ENCODE measurements at places on chromosomes 11 and 22.

GRCh38 chr22:19488884-19489843, 9.4 kb downstream of the CDC45 start:
- DNase-seq, result no peak

DNA sequence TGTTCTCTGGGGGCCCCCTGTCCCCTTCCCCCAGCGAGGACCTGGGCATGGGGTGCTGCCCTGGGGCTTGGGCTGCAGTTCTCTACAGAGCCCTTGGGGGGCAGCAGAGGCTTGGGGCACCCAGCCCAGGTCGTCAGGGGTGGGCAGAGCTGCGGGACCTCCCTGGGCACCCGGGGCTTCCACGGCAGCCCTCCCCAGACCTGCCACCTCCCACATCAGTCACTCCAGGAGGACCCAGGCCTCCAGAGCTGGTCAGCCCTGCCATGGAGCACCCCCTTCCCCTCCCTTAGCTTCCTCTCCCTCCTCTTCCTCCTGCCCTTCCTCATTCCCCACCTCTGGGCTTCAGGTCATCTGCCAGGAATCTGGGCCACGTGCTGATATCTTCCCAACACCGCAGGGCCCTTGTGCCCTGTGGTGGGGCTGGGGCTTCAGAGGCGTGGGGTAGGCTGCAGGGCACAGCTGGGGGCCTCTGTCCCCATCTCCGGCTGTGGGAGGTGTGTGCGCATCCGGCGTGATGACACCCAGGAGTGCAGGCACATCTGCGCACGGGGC, 5.8 kb downstream of the TSPAN4 start:
- DNase-seq, result no peak

GRCh38 chr11:73177380-73177777, 35.3 kb upstream of the FCHSD2 start:
- no peak for DNase-seq

GRCh38 chr11:13294771-13295579, 17.4 kb downstream of the BMAL1 start:
- DNase-seq, result no peak

GRCh38 chr11:120108785-120109168, 29.1 kb downstream of the TRIM29 start:
- DNase-seq, result no peak

DNA sequence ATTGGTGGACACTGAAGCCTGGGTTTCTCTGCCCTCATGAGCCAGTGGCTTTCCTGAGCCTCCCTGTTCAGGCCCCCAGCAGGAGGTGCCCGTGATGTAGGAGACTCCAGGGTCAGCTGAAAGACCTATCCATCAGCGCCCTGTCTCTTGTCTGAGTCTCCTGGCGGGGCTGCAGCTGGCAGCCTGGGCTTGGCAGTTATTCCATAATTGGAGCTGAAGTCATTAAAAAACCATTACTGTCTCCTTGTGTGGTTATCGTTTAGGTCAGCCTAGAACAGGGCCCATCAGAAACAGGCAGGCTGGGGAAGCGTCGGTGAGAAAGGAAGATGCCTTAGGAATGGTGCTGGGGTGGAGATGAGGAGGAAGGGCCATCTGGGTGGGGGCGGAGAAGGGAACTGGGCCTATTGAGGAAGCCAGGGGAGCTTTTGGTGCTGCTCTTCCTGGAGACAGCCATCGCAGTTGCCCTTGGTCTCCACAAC, 5.0 kb downstream of the TUB start:
- DNase-seq, result no peak

All from RWPE2 (cell line).